Omental fat pad (tissue), 4 donors: ENCODE measurements at places on chromosomes 11 and 22. TPM values are rescaled to one million over a fixed set of nuclear protein-coding genes. Genes with fewer than 3 reads are reported as not detected.
A peak's percentile ranks its signal among the peaks of the same experiment; 100 is the strongest.

GRCh38 chr22:37631448-37632173, 7.9 kb upstream of the SH3BP1 start:
- DNase-seq, result no peak

GRCh38 chr22:41848468-41848867, 15.6 kb downstream of the SREBF2 start:
- no peak for DNase-seq

- no peak for DNase-seq
Observed at GRCh38 chr11:35798983-35799382, 136.4 kb downstream of the TRIM44 start.

DNA sequence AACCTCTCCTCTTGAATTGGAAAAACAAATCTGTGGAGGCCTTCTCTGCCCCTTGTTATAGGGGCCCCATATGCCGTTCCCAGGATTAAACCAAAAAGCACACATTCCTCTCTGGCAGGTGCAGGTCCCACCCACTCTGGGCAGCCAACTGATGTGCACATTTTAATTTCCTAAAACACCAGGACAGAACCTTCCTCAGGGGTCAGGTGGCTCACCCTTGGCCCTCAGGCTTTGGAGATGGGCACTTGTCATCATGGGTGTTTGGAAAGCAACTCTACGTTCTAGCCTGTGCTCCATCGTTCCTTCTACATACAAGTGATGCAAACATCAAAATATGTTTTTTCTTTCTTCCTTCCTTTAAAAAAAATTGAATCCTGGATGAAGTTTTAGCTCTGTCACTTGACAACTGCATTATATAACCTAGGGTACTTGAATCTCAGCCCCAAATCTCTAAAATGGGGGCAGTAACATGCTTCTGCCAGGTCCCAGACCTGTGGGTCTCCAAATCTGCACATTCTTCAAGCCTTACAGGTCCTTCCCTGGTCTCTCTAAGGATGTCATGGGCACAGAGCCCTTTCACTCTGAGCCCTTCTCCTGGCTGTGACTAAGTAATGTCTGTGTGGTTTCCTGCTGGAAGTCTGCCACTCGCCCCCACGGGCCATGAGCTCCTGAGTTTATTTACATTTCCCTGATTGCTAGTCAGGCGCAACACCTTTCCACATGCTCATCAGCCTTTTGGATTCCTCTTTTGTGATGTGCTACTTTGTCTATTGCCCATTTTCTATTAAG, 43.8 kb downstream of the KCNQ1OT1 start:
- DNase-seq, result no peak

- DNase-seq, result no peak
Observed at GRCh38 chr11:9150501-9150900, 59.1 kb upstream of the SCUBE2 start.

GRCh38 chr11:19435306-19435989, 194.7 kb upstream of the E2F8 start:
- DNase-seq, result no peak

GRCh38 chr11:104999721-105000120, 23.2 kb downstream of the CASP5 start:
- no peak for DNase-seq

DNA sequence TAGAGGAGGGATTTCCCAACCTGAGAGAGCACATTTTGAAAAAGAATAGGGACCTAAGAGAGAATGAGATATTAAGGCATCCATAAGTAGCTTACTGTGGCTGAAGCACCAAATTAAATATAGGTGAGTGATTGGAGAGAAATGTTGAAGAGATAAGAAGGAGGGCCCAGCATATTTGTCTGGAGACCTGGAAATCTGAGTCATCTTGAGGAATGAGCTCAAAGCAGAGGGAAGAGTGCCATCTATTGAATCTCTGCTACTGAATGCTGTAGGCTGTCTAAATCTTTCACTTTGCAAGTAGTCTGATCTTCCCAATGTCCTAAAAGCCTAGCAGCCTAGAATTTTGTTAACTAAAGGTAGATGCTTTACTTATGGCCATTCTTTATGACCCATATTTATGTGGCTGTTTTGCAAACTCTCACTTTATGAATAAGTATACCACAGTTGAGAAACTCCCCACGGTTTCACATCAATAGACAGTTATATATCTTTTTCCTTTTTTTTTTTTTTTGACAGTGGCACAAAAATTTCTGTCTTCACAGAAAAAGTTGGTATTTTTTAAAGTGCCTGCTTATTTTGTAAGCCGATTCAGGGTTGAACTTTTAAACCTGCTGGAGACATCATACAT, 2093.5 kb downstream of the LRRC4C start:
- no peak for DNase-seq

GRCh38 chr11:64348383-64349024, 8.5 kb downstream of the CCDC88B start:
- DNase-seq, result no peak

DNA sequence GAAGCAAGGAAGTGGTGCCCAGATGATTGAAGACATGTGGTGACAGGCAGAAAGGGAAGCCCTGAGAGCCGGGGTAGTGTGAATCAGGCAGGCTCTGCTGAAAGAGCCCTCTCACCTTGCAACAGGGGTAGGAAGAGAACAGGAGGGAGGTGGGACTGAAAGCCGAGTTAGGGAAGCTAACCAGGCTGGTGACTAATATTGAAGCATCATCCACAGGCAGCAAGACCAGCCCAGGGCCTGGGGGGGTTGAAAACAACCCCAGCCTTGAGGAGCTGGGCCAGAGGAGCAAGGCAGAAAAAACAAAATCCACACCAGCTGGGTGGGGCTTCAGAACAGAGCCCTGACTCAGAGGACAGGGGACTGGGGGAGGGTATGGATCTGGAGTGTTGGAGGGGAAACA, 35.0 kb upstream of the CRTAM start:
- no peak for DNase-seq

DNA sequence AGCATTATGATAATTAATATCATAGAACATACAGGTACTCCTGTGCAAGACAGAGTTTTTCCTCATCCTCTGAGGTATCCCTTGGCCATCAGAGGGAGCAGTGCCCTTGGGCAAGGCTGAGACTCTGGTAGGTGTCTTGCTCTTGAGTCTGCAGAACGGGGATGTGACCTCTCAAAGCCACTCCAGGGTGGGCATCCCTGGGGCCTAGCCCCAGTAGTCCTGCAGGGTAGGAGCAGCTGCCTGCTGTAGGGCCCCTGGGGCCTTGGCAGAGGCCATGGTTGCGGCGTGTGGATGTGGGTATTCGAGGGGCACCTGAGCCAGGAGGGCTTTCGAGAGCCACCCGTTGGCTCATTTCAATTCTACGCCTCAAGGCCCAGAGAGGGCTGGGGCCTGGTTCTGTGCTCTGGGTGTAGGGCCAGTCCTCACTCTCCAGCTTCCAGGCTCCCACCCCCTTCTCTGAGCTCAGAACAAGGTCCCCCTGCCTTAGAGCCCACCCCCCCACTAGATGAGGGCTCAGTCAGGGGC, 7.7 kb upstream of the OMP start:
- no peak for DNase-seq

GRCh38 chr11:12642040-12642439, 32.2 kb upstream of the TEAD1 start:
- DNase-seq, result no peak

- peak; percentile 74 for DNase-seq
Observed at GRCh38 chr22:32801537-32802236, at the start of gene TIMP3. Gene TIMP3, plus strand, starts transcription at chr22:32801705. Its CDS starts 297 bp downstream, at chr22:32802002.

DNA sequence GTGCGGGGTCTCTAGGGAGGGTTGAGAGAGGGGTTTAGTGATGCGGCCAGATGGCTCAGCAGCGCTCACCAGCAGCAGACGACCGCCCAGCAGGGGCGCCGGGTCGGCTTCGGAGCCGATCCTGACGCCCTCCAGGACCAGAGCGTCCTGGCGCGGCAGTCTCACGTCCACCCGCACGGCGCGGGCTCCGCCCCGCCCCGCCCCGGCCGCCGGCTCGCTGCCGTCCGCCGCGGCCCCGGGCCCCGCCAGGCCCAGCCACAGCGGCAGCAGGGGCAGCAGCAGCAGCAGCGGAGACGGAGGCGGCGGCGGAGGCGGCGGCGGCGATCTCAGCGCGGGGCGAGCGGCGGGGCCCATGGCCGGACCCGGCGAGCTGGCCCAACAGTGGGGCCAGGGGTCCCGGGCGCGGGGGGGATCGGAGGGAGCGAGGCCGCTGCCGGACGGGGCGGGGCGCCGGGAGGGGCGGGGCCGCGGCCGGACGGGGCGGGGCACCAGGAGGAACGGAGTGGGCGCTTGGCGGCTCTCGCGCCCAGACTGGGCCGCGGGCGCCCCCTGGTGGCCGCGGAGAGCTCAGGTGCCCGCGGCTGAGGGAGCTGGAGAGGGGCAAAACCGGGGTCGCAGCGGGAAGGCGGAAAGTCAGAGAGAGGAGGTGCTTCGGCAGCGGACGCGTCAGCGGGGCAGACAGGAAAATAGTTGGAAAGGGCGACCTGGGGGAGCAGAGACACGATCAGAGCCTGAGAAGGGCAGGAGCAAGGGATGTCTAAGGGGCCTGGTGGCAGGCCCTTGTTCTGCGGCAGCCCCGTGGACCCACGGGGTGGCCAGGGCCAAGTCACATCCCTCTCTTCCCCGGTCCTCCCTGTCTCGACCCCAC, at the start of gene RNF215:
TSS of gene RNF215 (minus strand) at position 452 of the 868 bp plus-strand sequence. CDS start at position 354, 98 bp downstream.
- DNase-seq, result peak; percentile 35

DNA sequence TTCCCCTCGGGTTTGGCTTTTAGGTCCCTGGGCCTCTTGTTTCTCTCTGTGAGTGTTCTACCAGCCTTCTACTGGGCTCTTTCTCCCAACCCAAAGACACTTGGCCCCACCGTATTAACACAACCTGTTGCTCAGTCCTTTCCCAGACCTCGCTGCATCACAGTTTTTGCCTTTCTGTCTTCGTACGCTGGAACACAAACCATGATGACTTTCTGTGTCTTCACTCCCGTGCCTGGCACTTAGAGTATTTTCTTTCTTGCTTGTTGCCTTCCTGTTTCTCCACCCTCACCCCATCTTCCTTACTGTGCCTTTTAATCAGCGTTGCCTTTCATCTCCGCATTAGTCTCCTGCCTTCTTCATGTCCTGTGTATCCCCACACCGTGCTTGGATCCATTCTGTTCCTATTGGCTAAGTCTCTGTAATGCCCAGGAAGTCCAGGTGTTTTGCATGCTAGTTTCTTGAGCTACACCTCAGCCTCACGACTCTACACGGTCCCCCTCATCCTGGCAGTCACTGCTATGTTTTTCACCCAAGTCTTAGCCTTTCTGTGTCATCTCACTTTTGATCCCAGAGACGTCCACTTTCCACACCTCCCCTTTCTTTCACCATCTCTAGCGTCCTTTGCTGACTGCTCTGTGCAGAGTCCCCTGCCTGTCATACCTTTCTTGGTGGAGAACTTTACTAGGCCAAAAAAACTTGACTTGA, 1.6 kb downstream of the MARK2 start:
- DNase-seq, result no peak

- no peak for DNase-seq
Observed at GRCh38 chr22:29650370-29650769, 46.9 kb downstream of the NF2 start.

- no peak for DNase-seq
Observed at GRCh38 chr11:28961726-28962125, 853.5 kb downstream of the METTL15 start.

DNA sequence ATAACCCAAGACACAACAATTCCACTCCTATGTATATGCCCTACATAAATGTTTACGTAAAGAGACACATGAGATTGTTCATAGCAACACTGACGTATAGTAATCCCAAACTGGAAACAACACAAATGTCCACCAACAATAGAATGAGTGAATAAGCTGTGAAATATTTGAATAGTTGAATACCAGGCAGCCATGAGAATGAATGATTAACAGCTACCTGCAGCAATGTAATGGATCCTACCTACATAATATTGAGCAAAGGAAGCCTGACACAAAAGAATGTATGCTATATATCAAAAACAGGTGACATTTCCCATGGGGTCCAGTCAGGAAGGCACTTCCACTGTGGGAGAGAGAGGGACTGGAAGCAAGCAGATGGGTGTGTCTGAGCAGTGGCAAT, 92.8 kb upstream of the LINC01488 start:
- no peak for DNase-seq

SEC14L6 gene
- total RNA-seq, result 1.3 TPM

PAX6 gene
- total RNA-seq, result 0.46 TPM

APBB1 gene
- total RNA-seq, result 37.2 TPM

ANO9 gene
- 3.5 TPM for total RNA-seq
